ENCODE measurements at places on chromosomes 13 and 19. TPM values are rescaled to one million over a fixed set of nuclear protein-coding genes. Genes with fewer than 3 reads are reported as not detected.

GRCh38 chr19:3149526-3150505, 14.0 kb downstream of the GNA15 start:
- no peak for DNase-seq

GRCh38 chr19:47652285-47652684, 43.4 kb downstream of the BICRA start:
- DNase-seq, result no peak

The PALM gene
- 4.4 TPM for total RNA-seq

DNA sequence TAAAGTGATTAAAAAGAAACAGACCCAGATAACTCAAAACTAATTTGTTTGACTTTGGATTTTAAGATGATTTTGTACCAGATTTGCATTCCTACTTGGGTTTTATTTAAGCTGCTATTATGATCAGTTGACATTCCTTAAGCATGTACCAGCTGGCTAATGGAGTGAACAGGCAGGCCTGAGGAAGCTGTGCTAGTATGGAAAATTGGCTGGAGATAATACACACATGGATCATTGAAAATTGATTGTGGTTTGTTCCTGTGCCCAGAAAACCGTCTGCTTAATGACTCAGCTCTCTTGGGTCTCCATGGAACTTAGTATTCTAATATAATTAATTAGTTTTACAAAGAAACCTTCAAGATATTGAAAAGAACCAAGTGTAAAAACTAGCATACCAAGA, 22.6 kb downstream of the POLR1D start:
- peak; percentile 20 for DNase-seq

DNA sequence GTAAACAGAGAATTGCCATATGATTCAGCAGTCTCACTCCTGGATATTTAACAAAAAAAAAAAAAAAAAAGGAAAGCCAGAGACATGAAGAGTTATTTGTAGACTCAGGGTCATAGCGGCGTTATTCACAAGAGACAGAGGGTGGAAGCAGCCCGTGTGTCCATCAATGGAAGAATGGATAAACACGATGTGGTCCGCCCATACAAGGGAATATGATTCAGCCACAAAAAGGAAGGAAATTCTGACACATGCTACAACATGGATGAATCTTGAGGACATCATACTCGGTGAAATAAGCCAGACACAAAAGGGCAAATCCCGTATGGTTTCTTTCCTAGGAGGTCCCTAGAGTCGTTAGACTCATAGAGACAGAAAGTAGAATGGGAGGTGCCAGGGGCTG, 14.8 kb downstream of the ACSBG2 start:
- DNase-seq, result no peak

- no peak for DNase-seq
These were observed 30.0 kb downstream of the PCDH9 start for GRCh38 chr13:67200183-67200582.

The AMER2 gene
- not detected for total RNA-seq

The SERTM1 gene
- not detected for total RNA-seq

The VRK3 gene
- total RNA-seq, result 16.9 TPM

GRCh38 chr13:97321616-97322321, 99.6 kb downstream of the MBNL2 start:
- no peak for DNase-seq

DNA sequence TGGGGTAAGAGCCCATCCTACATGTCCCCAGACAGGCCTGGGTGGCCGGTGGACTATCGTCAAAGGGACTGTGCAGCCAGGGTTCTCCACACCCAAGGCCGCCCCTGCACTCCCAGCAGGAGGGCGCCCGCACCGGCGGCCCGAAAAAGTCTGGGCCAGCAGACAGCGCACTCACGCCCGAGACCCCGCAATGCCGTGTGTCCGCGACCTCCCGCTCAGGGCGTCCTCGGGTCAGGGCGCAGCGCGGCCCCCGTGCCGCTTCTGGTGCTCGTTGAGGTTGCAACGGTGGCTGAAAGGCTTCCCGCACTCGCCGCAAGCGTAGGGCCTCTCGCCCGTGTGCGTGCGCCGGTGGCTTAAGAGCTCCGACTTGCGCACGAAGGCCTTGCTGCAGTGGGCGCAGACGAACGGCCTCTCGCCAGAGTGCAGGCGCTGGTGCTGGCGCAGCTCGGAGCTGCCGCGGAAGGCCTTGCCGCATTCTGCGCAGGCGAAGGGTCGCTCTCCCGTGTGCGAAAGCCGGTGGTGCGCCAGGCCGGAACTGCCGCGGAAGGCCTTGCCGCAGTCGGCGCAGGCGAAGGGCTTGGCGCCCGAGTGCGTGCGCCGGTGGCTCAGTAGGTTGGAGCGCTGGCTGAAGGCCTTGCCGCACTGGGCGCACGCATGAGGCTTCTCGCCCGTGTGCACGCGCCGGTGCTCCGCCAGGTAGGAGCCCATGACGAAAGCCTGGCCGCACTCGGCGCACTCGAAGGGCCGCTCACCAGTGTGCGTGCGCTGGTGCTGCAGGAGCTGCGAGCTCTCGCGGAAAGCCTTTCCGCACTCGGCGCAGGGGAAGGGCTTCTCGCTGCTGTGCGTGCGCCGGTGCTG, 2.8 kb upstream of the A1BG start:
- DNase-seq, result no peak
